ENCODE measurements at places on chromosomes 4 and X. TPM values are rescaled to one million over a fixed set of nuclear protein-coding genes. Genes with fewer than 3 reads are reported as not detected.

GRCh38 chr4:74033739-74034138 is 4.8 kb downstream of the CXCL3 start:
- no peak for DNase-seq

GRCh38 chr4:173194157-173194556 is 25.5 kb downstream of the GALNT7 start:
- no peak for DNase-seq

- DNase-seq: no peak
Observed at GRCh38 chrX:56783450-56783831, 54.4 kb downstream of the NBDY start.

DNA sequence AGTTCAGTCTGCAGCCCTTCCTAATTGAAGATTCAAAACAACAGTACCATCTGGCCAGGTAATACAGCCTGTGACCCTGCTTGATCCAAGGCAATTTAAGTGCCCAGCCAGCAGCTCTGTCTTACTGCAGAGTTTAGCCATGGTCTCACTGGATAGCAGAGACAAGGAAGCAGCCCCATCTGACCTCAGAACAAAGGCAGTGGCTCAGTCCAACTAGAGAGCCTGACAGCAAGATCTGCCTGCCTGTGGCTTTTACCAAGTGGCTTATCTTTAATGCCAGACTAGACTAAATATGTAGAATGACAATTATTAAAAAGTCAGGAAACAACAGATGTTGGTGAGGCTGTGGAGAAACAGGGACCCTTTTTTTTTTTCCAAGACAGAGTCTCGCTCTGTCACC is 293.4 kb downstream of the DTHD1 start:
- no peak for DNase-seq

GRCh38 chr4:53011259-53011905 is 149.3 kb downstream of the RASL11B start:
- DNase-seq: peak; percentile 10

DNA sequence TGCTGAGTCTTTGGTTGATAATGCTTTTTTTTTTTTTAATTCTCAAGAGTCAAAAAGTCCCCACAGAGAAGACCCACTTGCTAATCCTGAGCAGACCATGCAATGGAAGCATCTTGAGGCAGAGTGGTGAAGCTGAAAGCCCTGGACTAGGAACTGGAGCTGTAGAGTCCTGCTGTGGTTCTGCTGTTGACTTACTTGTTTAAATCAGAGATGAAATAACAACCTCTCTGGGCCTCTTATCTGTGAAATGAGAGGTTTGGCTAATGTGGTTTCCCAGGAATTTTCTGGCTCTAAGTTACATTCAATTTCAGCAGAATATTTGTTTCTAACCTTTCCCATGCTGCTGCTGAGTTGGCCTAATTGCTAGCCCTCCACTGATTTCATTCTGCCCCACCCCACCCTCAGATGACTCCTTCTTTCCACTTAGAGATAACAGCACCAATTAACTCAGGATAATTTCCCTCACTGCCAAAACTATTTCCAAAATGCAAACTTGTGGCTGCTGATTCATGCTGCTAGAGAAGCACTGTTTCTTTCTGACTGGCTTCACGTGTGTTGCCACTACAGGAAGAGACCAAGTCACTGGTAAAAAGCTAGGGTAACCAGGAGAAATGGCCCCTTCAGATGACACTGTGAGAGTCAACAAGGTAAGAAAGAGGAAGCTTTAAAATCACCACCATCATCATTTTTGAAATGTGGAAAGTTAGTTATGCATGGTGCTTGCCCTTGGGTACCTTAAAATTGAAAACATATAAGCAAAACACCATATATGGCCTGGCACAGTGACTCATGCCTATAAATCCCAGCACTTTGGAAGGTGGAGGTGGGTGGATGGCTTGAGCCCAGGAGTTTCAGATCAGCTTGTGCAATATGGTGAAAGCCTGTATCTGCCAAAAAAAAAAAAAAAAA is 326.4 kb downstream of the DCHS2 start:
- DNase-seq: no peak

- DNase-seq: no peak
Observed at GRCh38 chrX:72073633-72074032, 58.1 kb downstream of the RTL5 start.

DNA sequence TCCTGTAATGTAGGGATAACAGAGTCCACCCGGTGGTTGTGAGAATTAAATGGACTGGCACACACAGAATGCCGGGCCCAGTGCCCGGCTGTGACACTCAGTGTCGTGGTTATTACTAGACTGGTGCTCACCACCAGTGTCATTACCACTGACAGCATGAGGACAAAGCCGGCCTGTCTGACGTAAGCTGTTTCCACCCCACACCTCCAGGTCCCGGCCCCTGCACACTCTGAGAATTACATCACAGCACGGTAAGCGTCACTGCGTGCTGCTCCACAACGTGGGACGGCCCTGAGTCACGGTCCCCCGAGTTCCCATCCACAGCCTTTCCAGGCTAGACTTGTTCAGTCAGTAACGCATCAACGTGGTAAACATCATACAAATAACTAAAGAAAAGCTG is 22.9 kb downstream of the FAT1 start:
- no peak for DNase-seq

DNA sequence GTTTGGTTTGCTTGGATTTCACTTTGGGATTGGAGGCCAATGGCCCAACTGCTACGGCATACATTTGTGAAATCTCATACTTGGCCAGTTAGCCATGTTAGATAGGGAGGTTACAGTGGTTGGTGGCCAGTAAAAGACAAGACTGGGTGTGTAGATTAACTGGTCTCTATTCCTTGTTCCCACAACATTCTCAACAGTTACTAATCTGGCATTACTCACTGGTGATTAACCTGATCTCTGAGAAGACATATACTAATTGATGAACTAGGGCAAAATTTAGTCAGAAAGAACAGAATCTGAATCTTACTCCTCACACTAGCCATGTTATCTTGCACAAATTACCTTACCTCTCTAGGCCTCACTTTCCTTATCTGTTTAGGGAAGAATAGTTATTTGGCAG is 33.4 kb downstream of the GATB start:
- no peak for DNase-seq

GRCh38 chr4:1290165-1290977 is 680 bp downstream of the MAEA start:
- peak; percentile 32 for DNase-seq

GRCh38 chrX:17747692-17748091 is 10.4 kb downstream of the SCML1 start:
- no peak for DNase-seq

- no peak for DNase-seq
Observed at GRCh38 chrX:152908486-152908885, 10.6 kb downstream of the ZNF185 start.

- no peak for DNase-seq
Observed at GRCh38 chrX:154412468-154412867, 1.1 kb downstream of the TAFAZZIN start.

DNA sequence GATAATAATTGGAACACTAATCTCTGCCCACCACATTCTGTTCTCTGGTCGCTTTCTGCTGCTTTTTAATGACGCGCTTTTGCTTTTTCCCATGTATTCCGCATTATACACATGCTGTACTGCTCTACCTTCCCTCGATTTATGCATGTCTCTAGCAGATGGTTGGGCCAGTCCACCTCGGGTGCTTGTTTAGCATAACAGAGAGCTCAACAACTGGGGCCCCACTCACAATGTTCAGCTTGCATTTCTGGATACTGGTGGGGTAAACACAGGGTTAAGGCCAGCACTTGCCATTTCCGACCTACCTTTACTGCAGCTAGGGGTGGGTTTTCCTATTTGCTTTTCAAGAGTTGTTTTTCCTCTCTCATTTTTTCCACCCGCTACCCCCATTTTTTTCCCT is 255.8 kb downstream of the SOX3 start:
- no peak for DNase-seq

- DNase-seq: no peak
Observed at GRCh38 chr4:10619855-10620254, 64.7 kb downstream of the CLNK start.

DNA sequence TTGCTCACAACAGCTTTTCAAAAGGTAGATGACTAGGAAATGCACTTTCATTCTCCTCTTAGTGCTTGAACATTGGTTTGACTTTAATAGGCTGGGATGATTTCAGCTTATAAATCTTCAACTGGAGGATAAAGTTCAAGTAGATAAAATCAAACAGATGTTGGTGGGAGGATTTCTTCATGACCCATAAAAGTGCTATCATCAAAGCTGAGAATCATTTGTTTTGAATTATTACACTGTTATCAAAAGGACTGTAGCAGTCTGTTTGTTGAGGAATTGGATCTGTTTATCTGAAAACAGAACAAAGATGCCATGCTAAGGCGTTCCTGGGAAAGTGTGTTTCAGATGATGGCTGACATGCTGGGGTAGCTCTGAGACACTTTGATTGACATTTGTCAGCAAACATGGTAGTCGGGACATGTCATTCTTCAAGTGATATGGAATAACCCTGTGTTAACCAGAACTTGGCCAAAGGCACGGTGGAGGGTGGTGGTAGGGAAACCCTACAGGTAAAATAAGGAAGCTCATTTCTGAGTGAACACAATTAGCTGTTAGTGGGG is 304.0 kb upstream of the PITX2 start:
- no peak for DNase-seq

- no peak for DNase-seq
Observed at GRCh38 chr4:21544955-21545354, 403.6 kb downstream of the KCNIP4 start.

DNA sequence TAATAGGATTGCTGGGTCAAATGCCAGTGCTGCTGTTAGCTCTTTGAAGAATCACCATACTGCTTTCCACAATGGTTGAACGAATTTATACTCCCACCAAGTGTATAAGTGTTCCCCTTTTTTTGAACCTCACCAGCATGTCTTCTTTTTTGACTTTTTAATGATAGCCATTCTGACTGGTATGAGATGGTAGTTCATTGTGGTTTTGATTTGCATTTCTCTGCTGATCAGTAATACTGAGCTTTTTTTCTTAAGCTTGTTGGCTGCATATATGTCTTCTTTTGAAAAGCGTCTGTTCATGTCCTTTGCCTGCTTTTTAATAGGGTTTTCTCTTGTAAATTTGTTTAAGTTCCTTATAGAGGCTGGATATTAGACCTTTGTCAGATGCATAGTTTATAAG is 14.8 kb downstream of the USP38 start:
- DNase-seq: no peak

DNA sequence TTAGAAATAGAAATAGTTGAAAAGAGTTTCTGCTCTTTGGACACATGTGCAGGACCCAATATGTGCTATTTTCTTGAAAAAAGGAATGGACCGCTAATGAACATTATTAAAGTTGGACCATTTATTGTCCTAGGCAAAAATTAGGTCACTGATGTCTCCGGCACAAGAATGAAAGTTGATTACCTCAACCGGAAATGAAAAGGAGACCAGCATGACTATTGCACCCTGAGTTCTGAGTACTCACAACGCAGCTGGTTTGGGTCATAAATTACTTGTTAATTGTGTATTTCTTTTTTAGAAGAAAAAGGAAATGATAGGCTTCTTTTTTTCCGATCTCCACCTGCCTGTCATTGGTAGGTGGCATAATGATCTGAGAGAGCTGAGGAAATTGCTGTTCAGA is 232.7 kb downstream of the ARHGAP24 start:
- peak; percentile 63 for DNase-seq

DNA sequence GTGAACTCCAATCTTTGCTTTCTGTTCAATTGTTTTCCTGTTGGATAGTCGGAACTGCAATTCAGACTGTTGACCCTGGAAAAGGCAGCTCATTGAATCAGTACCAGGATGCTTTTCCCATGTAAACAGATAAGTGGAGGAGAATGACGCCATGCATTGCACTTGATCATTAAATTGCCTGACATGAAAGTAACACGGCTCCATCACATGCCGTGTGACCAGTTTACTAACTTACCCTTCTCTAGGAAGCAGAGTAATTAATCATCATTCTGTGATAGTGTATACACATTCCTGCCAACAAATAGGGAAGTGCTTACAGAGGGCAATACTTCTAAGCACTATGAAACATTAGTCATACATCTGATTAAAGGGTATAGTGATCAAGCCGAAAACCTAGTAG is 101.4 kb downstream of the PPARGC1A start:
- DNase-seq: no peak

GRCh38 chrX:76148041-76148665 is 24.7 kb upstream of the PBDC1 start:
- peak; percentile 31 for DNase-seq

DNA sequence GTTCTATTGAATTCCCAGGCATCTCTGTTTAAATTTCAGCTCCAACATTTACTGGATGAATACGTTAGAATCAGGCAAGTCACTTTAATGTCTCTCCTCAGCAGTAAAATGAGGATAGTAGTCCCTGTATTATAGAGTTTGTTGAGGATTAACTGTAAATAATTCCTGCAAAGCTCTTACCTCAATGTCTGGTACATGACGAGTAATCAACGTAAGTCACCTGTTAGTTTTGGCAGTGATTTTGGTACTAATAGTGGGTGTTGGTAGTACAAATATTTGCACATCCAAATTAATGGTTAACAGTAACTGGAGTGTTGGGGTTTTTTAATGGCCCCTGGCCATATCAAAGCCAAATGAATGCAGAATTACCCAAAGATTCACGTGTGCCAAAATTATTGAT is 189.8 kb upstream of the GALNT7 start:
- no peak for DNase-seq

DNA sequence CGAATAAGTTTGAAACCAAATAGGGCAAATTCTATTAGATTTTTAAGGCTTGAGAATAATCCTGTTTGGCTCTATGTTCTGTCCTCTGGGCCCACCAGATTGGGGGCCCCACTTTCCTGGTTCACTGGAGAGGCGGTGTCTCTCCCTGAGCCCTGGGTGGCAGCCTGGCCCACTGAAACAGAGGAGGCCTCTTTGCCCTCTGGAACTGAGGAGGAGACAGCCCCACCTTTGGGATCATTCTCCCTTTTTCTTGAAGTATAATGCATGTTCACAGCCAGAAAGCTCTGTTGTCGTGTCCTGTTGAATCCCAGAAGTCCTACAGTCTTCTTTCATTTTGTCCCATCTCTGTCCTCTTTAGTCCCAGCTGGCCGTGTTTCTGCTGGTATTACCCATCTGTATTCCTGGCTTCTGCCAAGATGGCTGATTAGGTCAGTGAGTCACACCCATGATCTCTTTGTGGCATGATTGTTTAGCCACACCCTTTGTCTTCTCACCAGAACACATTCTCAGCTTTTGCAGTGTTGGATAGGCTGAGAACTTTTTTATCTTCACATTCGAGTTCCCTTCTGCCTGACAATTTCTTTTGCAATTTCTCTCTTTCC is 8.1 kb upstream of the TBC1D25 start:
- peak; percentile 28 for DNase-seq

DNA sequence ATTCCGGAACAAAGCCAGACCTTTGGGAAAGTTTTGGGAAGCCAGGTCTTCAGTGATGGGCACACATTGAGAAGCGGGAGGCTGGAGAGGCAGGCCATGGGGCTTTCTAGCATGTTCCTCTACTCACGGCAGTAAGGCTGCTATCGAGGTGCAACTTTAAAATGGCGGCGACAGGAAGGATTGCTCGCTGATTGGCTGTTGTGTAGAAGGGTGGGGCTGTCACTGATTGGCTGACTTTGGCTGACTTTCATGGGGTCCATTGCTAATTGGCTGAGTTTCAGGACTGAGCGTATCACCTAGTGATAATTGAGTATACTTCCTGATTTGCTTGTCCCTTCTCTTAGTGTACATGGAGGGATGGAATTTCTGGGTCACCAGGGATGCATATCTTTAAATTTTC is 19.7 kb upstream of the GLOD5 start:
- no peak for DNase-seq

The EMCN gene
- total RNA-seq: 127 TPM

The GYPB gene
- not detected for total RNA-seq

The GABRE gene
- total RNA-seq: 8.4 TPM

The CENPVL3 gene
- not detected for total RNA-seq

The ODAPH gene
- not detected for total RNA-seq

The GPRIN3 gene
- total RNA-seq: 0.51 TPM
